ENCODE measurements at places on chromosomes 6 and 20.

GRCh38 chr6:18424201-18424600 is 37.1 kb downstream of the RNF144B start:
- no peak for DNase-seq

DNA sequence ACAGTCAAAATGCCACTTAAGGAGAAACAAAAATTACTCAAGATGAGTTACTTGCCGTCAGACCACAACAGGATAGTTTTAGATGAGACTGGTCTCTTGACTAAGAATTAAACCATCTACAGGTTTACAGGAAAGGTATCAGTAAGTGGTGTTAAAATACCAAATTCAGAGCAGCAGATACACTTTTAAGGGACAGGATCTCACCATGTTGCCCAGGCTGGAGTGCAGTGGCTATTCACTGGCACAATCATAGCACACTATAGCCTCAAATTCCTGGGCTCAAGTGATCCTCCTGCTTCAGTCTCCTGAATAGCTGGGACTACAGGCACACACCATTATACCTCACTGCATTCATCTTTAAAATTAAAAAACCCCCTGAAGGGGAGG is 4.7 kb downstream of the MCCD1 start:
- no peak for DNase-seq

DNA sequence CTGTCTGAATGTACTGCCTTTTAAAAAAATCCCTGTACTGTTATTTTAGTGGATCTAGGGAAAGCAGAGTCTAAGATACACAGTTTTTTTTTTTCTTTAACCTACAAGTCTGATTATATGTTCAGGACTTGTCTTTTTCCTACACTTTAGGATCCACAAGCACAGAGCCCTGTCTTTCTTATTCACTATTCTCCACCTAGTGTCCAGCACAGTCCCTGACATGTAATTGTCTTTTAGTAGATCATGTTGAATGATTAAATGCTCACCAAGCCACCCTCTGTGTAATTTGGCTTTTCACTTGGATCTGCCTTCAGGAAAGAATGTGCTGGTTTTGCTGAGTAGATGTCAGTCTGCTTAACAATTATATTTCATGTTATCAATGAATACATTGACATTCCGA is 35.8 kb upstream of the YWHAB start:
- DNase-seq, result no peak

DNA sequence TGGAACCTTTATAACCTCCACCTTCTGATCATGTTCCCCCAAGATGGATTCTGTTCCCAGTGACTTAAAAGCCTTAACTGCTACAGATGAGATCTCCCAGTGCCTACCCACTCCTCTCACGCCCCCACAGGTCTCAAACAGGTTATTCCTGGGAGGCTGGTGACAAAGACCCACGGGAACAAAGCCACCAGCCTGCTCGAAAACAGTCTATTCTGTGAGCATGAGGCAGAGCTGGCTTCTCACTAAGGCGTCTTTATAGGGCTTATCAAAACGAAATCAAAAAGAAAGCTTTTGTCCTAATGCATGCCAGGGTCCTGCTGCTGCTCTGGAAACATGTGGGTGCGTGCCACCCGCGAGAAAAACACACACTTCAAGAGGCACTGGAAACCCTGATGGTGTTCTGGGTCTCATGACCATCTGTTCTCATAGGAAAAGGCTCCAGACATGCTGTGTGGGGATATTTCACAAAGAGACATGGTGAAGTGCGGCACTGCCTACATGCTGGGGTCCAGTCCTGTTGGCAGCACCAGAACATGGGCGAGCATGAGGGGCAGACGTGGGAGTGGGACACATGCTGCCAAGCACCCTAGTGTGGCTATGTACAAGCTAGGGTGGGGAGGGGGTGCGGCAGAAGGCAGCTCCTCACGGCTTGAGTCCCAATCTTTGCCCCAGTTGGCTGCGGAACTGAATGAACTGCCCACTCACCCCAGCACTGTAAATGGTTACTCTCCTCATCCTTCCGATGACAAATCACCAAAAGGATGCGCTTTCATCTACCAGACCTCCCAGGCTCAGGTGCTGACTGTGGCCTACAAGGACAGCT is 2.1 kb downstream of the FKBP1A start:
- DNase-seq, result peak; percentile 9

DNA sequence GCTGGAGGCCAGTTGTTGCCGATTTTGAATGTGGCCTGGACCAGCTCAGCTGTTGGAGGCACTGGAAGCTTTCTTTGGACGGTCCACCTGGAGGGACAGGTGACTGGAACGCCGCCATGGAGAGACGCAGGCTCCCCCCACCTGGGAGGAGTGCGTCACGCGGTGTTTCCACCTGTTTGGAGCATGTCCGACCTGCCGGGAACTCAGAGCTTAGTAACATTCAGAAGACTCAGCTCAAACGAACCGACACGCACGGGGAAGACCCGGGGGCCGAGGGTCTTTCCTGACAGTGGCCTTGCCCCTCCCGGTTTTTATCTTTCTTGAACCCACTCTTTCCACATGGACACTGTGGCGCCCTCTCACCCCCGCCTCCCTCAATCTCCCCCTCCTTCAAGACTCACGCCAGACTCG is 141.6 kb downstream of the SMOC2 start:
- no peak for DNase-seq

DNA sequence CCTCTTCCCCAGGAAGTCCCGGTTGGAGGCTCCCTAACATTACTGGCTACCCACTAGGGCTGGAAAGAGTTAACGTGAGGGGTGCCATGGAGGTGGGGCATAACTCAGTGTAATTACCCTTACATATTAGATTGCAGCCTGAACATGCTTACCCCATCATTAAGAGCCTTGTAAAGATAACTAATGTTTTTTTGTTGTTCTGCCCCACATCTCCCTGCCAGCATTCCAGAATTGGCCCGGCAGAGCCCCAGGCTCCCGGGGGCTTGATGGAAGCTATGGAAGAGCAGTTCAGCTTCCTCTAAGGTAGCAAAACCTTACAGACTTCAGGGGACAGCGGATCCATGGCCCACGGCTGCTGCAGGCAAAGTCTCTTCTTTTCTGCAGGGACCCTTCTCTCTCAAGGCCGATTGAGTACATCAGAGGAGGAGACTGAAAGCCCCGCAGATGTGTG is 166.1 kb upstream of the FOXQ1 start:
- no peak for DNase-seq

- DNase-seq, result peak; percentile 84
Observed at GRCh38 chr6:31870385-31870921, 7.8 kb upstream of the NEU1 start.

All from H7 (cell line).